COR-L47 (cell line): ENCODE measurements at places on chromosomes 12 and 14.

DNA sequence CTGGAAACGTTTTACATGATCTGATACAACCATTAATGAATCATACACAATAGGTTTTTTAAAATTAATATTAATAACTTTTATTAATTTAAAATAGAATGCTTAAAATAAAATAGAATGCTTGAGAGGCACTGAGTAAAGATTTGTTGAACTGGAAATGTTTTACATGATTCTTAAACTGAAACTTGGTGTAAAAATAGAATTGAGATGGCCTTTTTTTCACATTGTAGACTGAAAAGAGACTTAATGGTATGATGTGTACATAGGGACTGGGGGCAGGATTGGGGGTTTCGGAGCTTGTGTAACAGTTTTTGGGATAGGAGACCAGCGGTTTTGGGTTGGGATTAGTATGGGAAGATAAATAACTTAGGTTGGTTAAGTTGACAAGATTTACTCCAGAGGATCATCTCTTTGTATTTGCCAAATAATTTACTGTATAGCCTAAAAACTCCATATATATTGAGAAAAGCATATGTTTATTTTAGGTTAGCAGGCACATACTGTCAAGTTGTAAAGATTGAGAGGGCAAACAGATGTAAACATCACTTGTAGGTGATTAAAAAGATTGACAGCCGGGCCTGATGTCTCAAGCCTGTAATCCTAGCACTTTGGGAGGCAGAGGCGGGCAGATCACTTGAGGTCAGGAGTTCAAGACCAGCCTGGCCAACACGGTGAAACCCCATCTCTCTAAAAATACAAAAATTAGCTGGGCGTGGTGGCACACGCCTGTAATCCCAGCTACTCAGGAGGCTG is 2.0 kb upstream of the ZNF410 start:
- DNase-seq = no peak

GRCh38 chr12:39626033-39626814 is 6.6 kb upstream of the ABCD2 start:
- DNase-seq = no peak

- no peak for DNase-seq
These were observed 645.4 kb upstream of the ATXN7L3B start for GRCh38 chr12:73892201-73892600.

DNA sequence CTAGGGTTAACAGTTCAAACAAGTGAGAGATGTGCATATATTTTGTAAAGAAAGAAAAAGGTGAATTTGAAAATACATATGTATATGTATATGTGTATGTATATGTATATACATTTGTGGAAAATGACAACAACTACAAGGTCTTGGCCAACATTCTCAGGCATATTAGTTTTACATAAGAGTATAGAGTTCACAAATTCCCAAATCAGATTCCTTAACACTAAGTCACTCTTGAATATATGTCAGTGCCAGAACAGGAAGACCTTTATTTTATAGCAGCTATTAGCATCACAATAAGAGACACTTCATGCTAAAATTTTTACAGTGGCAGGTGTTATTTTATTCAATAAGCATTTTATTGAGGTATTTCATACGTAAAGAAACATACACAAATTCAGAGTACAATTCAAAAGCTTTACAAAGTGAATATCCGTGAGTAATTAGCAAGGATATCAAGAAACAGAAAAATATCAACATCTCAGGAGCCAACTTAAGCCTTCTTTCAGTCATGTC is 179.7 kb downstream of the SLC6A15 start:
- DNase-seq = no peak

DNA sequence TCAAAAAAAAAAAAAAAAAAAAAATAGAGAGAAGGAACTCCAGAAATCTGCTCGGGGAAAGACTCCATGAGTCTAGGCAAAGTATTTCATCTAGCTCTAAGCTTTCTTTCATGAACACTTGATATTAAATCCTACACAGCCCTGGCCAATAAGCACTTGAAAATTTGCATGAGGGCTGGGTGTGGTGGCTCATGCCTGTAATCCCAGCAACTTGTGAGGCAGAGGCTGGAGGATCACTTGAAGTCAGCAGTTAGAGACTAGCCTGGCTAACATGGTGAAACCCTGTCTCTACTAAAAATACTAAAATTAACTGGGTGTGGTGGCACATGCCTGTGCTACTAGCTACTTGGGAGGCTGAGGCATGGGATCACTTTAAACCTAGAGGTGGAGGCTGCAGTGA is 13.1 kb upstream of the METAP2 start:
- DNase-seq = no peak

DNA sequence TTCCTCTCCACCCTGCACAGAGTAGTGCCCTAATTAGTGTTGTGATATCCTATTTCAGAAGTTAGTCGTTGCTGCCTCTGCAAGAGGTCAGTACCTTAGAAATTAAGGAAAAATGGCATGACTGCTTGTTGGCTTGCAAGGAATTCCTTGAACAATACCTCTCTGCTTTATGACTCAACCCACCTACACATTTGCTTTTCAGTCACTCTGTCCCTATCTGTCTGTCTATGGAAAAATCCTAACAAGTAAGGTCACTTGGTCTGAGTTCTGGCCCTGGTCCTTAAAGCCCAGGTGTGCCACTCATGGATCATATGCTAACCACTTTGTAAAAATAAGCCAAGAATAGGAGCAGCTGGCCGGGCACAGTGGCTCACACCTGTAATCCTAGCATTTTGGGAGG is 116.4 kb upstream of the ATF1 start:
- no peak for DNase-seq

- no peak for DNase-seq
These were observed 436.3 kb downstream of the DPF3 start for GRCh38 chr14:72457641-72458040.

DNA sequence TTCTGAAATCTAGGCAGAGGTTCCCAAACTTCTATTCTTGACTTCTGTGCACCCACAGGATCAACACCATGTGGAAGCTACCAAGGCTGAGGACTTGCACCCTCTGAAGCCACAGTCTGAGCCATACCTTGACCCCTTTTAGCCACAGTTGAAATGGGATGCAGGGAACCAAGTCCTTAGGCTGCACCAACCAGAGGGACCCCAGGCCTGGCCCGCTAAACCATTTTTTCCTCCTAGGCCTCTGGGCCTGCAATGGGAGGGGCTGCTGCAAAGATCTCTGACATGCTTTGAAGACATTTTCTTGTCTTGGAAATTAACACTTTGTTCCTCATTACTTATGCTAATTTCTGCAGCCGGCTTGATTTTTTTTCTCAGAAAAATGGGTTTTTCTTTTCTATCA is 133.9 kb upstream of the TSPAN8 start:
- no peak for DNase-seq

DNA sequence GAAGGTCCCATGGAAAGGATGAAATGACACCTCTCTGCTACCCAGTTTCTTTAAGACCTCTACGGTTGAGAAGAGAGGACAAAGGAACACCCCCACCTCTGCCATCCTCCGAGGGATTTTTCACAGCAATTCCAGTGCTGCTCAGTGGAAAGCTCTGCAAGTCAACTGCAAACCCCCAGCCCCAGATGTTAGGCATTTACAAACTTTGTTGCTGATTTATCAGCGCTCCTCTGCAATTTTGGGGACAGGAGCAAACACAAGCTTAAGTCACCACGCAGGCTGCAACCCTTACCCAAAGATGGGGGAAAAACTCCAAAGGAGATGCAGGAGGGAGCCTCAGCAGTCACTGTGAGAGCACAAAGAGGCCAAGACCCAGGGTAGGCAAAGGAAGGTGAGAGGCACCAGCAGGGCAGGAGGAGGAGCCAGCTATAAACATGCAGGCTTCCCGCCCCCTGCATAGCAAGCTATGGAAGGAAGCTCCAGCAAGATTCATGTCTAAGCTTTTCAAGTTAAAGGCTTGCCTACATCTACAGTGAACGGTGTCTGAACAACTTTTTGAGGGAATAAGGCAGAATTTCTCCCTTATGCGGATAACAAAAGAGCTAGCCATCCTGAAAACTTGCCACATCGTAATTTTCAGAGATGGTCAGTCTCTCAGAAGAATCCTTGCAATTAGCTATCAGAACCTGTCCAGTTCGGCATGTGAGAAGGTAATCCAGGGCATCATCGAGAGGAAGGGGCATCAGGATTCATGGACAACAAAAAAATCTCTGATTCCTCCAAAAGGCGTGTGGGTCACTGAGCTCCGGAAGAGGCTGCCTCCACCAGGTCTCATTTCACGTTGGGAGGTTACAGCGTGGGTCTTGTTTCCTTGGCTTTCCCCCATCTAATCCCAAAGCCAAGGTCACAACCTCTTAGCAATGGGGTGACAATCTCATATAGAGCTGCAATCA is 3.9 kb downstream of the CTDSP2 start:
- DNase-seq = no peak

- no peak for DNase-seq
These were observed 4.1 kb upstream of the LMO3 start for GRCh38 chr12:16610001-16610585.

GRCh38 chr14:67018720-67019119 is 170.5 kb upstream of the GARIN2 start:
- no peak for DNase-seq

DNA sequence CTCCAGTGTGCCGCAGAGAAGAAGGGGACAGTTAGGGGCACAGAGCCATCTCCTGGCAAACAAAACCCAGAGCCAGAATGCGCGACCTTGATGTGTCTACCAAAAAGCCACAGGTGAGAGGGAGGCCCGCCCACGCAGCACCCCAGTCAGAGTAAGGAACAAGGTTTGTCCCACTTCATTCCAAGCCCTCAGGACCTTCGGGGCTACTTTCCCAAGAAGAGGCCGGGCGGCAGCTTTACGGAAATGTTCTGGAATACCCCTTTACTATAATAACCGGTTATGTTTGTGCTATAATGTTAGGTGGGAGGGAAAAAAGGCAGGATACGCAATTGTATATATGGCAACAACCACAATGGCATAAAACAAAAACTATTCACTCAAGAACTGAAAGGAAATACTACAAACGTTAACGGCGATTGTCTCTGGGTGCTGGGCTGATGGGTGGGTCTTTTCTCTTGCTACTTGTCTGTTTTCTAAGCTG is 12.3 kb downstream of the CCDC88C start:
- no peak for DNase-seq

GRCh38 chr12:89645434-89645833 is 63.2 kb downstream of the ATP2B1 start:
- no peak for DNase-seq

DNA sequence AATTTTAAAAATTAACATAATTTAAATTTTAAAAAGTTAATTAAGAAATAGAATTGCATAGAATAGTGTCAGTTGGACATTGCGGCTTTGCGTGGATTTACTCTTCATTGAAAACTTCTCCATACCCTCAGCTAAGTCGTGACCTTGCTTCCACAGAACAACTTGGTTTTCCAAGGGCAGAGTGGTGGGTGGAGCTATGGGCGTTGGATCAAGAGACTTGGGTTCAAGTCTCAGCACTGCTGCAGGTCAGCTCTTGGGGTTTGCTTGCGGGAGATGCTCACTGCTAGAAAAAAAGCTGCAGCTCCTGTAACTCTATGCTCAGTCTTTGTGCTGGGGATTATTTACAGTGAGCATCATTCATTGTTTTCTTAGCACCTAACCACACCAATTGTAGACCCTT is 133.7 kb downstream of the PRIMA1 start:
- DNase-seq = no peak

- DNase-seq = no peak
These were observed 68.6 kb downstream of the MIA2 start for GRCh38 chr14:39302124-39302810.

DNA sequence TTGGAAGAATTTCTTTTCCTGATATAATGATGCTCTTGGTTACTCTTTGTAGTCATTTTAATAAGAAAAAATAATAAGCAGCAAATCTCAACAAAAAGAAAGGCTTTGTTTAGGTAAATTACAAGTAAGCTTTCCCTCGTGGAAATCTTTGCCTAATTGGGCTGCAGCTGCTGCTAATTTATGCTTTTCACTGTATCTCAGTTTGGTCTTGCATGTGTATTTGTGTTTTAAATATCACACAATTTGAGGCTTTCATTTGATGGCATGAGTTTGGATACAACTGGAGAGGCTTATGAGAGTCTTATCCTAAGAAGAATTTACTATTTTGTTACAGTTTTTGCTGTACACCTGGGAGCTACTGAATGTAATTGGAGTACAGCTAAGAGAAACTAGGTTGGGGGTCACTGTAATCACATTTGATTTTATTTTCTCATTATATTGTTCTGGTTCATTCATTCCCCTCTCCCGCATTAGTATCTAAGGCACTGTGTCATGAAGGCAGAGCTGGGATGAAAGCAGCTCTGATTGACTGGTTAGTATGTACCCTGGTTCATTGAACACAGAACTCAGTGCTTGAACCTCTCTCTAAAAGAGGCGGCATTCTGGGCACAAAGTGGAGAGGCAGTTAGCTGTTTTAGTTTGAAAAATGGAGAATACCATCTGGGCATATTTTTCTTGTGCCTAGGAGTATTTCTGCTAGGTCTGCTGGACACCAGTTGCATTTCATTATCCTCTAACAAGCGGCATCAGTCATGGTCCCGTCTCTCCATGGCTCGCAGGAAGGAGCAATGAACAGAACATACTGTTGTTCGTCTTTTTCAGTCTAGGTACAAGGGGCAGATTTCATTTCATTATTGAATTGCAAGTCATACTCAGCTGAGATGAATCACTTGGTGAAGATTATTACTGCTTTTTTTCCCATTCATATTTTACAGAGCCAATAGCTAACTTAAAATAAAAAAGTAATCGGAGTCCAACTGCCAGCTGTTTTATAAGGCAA is 118.0 kb upstream of the TMEM260 start:
- no peak for DNase-seq

DNA sequence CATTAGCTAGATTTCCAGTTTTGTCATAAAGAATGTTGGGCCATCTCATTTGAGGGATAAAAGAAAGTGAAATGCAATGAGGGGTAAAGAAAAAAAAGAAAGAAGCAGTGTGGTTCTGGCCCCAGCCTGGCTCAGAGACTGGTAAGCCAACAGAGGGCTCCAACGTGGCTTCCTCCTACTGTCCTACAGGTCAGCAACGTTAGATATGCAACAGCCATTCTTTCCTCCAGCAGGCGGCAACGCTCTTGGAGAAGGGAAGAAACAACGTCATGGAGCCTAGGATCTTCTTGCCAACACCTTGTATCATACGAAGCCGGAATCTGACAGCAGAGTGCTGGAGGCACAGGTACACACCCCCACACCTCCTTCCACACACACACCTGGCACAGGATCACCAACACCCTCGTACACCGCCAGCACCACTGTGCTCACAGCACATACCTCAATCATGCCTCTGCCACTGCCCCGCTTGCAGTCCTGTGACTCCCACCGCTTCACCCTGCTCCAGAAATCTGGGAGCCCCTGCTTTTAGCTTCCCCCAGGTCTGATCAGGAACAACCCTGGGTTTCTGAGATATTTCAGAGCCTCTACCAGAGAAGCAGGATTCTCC is 102.8 kb downstream of the RPAP3 start:
- DNase-seq = no peak

DNA sequence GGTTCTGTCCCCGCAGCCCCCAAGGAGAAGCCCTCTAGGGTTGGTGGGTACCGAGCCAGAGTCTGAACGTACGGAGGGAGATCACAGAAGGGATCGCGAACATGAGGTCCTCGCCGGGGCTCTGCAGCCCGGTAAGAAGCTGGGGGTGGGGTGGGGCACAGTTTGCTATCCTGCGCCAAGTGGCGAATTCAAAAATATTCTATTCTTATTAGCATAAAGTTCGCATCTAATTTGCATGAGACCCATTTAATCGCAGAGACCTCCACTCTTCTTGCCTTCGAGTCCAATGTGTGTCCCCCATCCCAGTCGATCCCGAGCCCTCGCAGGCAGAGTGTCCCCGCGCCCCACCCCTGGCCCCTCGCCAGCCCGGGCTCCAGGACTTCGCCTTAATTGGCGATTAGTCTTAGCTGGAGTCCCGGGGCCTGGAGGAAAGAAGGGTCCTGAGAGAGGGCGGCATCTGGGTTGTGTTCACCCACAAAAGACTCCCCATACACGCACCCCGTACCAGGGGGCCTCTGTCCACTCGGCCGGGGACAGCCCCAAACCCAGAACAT is 604 bp upstream of the ARHGEF25 start:
- DNase-seq = peak; percentile 7
